Heart left ventricle (tissue), 16 donors: ENCODE measurements at places on chromosomes 13 and 19. TPM values are rescaled to one million over a fixed set of nuclear protein-coding genes. Genes with fewer than 3 reads are reported as not detected.
A peak's percentile ranks its signal among the peaks of the same experiment; 100 is the strongest.

CDX2 gene
- total RNA-seq, result not detected

GFY gene
- not detected for total RNA-seq

CPAMD8 gene
- 16.9 TPM for total RNA-seq

PNMA8A gene
- total RNA-seq, result 10.6 TPM

FXYD3 gene
- 0.72 TPM for total RNA-seq

C3 gene
- 31.7 TPM for total RNA-seq

CRTC1 gene
- total RNA-seq, result 7.2 TPM

SERTAD1 gene
- 12.2 TPM for total RNA-seq

GRCh38 chr19:23525276-23525852 lies 130.1 kb upstream of the ZNF91 start:
- no peak overlapping the region for H3K27ac ChIP-seq
- no peaks in the 10 kb centered on the region for H3K27me3 ChIP-seq
- H3K36me3 ChIP-seq, result no peaks in the 10 kb centered on the region
- H3K4me1 ChIP-seq, result no peaks in the 10 kb centered on the region
- no peak overlapping the region for H3K4me3 ChIP-seq

DNA sequence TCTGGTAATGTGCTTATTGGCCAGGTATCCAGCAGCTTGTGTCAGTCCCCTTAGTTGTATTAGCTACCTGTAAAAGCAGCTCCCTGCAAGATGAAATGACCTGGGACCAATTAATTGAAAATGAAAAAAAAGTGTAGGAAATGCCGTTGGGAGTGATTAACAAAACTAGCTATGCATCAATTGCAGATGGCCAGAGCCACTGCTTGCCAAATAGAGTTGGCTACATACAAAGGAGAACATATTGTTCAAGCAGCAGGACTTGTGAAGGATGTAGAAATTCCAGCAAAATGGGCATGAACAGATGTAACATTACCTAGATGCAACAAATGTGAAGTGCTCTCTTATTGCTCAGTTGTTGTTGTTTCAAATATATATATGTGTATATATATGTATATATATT lies 300.5 kb downstream of the PCDH17 start:
- no peaks in the 10 kb centered on the region for H3K27me3 ChIP-seq
- no peak overlapping the region for H3K27ac ChIP-seq
- no peaks in the 10 kb centered on the region for H3K4me1 ChIP-seq

DNA sequence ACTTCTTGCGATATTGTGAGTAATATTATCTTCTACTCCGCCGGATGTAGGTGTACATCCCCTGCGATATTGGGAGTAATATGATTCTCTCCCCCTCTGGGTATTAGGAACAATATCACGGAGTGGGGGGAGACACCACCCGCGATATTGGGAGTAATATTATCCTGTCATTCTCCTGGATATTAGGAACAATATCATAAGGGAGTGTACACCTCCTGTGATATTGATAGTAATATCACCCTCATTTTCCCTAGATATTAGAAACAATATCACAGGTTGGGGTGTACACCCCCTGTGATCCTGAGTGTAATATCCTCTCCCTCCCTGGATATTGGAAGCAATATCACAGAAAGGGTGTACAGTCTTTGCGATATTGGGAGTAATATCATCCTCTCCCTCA lies 64.3 kb upstream of the CEACAM21 start:
- DNase-seq, result no peak
- no peaks in the 10 kb centered on the region for H3K27me3 ChIP-seq

- peak within 1 kb of the TSS; percentile 71 for H3K4me3 ChIP-seq
- peak within 1 kb of the TSS; percentile 51 for H3K27ac ChIP-seq
- peak; percentile 85 for DNase-seq
- peaks cover 34% of the 10 kb centered on the region for H3K4me1 ChIP-seq
These were observed at the start of gene RASA3 for GRCh38 chr13:114132419-114133121. Gene RASA3 (minus strand): TSS chr13:114132623. CDS start chr13:114132489, 134 bp downstream.

- no peak for DNase-seq
- H3K4me3 ChIP-seq, result no peak overlapping the region
- no peaks in the 10 kb centered on the region for H3K27me3 ChIP-seq
- peaks cover 4% of the 10 kb centered on the region for H3K4me1 ChIP-seq
These were observed 8.9 kb upstream of the WBP4 start for GRCh38 chr13:41052441-41052840.

- no peak for DNase-seq
- no peaks in the 10 kb centered on the region for H3K36me3 ChIP-seq
- H3K27me3 ChIP-seq, result no peaks in the 10 kb centered on the region
- no peaks in the 10 kb centered on the region for H3K4me1 ChIP-seq
These were observed 382.9 kb downstream of the KLF12 start for GRCh38 chr13:73751290-73751689.

DNA sequence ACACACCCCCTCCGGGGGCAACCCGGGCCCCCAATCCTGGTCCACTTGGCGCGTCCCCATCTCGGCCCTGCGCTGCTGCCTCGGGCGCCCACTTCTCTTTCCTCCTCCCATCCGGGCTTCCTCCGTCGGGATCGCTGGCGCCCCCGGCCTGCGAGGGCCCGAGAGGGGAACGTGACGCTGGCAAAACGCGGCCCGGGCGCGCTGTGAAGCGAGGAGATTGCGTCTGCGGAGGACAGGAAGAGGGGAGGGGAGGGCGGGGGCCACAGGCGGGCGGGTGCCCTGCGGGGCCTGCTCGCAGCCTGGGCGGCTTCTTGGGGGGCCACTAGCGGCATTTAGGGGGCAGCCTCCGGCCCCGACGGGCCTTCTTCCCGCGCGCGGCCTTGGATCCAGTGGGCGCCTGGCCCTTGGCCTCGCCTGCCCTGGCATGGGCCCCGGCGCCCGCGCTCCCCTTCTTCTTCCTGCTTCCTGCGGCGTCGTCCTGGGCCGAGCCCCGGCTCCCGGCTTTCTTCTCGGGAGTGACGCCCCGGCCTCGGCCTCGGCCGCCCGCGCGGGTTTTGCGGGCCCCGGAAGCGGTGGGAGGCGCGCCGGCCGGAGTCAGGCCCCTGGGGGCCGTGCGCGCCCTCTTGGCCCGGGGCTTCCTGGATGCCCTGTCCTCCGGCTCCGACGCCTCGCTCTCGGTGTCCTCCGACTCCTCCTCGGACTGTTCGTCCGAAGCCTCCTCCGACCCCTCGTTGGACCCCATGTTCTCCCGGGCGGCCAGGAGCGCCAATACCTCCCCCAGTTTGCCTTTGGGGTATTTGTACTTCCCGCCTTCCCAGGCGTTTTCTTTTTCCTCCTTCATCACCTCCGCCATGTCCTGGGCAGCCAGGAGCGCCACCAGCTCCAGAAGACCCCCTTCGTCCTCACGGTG lies 2.2 kb downstream of the PNMA8B start:
- peaks cover 40% of the 10 kb centered on the region for H3K4me1 ChIP-seq
- peak; percentile 58 for DNase-seq
- H3K27me3 ChIP-seq, result peaks cover 15% of the 10 kb centered on the region

GRCh38 chr19:58409010-58409790 lies 751 bp downstream of the ZNF584 start:
- H3K4me3 ChIP-seq, result peak overlapping the region; percentile 93
- peaks cover 8% of the 10 kb centered on the region for H3K36me3 ChIP-seq
- peaks cover 26% of the 10 kb centered on the region for H3K4me1 ChIP-seq

- peak overlapping the region; percentile 7 for H3K4me3 ChIP-seq
- H3K4me1 ChIP-seq, result peaks cover 9% of the 10 kb centered on the region
These were observed 2.5 kb downstream of the KLK10 start for GRCh38 chr19:51016798-51017683.

DNA sequence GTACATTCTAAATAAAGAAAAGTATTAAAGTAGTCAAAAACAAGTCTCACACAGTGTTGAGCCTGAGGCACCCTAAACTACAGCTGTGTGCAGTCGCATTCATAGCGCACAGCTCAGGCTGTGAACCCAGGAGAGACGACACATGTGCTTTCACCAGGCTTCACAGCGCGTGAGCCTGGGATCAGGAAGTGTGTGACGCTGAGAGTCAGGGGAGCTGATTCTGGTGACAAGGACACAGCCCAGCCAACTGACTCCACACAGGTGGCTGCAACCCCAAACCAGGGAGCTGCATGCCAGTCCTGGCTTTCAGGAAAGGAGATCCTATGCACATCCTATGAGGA lies 41.6 kb downstream of the COL4A1 start:
- H3K4me1 ChIP-seq, result peaks cover 53% of the 10 kb centered on the region
- DNase-seq, result no peak
- no peaks in the 10 kb centered on the region for H3K36me3 ChIP-seq
- no peaks in the 10 kb centered on the region for H3K27me3 ChIP-seq
- no peak overlapping the region for H3K4me3 ChIP-seq
- H3K27ac ChIP-seq, result peak overlapping the region; percentile 69

- no peaks in the 10 kb centered on the region for H3K27me3 ChIP-seq
- H3K36me3 ChIP-seq, result peaks cover 17% of the 10 kb centered on the region
- H3K27ac ChIP-seq, result no peak overlapping the region
- no peak for DNase-seq
- H3K4me1 ChIP-seq, result peaks cover 15% of the 10 kb centered on the region
These were observed 3.7 kb upstream of the GP6 start for GRCh38 chr19:55041627-55042343.

DNA sequence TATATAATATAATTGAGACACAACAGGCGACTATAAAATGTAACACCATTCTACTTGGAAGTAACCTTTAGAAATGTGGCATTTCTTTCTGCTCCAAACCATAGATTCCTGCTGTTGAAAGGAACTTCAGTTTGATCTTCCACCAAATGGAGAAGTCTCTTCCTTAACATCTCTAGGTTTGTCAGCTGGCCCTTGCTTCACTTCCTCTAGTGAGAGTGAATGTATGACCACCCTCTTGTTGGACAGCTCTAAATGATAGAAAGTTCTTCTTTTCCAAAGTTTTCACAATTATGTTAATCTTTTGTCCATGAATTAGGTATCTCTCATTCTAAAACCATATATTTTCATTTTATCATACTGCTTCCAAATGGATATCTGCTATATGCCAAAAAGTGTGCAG lies 13.8 kb upstream of the COG6 start:
- no peaks in the 10 kb centered on the region for H3K27me3 ChIP-seq
- no peak overlapping the region for H3K4me3 ChIP-seq
- no peaks in the 10 kb centered on the region for H3K36me3 ChIP-seq

- peaks cover 6% of the 10 kb centered on the region for H3K4me1 ChIP-seq
- DNase-seq, result peak; percentile 75
- peak within 1 kb of the TSS; percentile 80 for H3K27ac ChIP-seq
- peak within 1 kb of the TSS; percentile 83 for H3K4me3 ChIP-seq
These were observed at the start of gene BST2 for GRCh38 chr19:17405250-17406045. Gene BST2 (minus strand): TSS chr19:17405630. CDS start chr19:17405575, 55 bp downstream.

DNA sequence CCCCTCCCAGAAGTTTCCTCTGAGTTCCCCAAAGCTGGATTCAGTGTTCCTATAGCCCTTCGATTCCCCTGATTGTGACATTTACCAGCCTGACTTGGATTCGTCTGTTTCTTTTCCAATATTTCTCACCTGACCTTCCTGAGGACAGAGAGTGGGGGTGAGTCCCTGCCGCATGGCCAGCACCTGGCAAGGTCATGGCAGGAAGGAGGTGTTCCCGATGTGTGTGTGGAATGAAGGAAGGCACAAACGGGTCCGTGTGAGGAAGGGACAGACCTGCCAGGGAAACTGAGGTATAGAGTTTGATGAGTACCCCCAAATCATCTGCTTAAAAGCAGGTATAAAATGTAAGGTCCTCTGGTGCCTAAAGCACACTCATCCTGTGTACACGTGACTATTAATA lies 3.3 kb downstream of the COL4A1 start:
- peak overlapping the region; percentile 99 for H3K27ac ChIP-seq
- no peaks in the 10 kb centered on the region for H3K36me3 ChIP-seq
- DNase-seq, result peak; percentile 13
- H3K4me1 ChIP-seq, result peaks cover 71% of the 10 kb centered on the region
- H3K4me3 ChIP-seq, result peak overlapping the region; percentile 76
- no peaks in the 10 kb centered on the region for H3K27me3 ChIP-seq

- H3K4me3 ChIP-seq, result no peak overlapping the region
- H3K36me3 ChIP-seq, result no peaks in the 10 kb centered on the region
- DNase-seq, result no peak
- no peak overlapping the region for H3K27ac ChIP-seq
- no peaks in the 10 kb centered on the region for H3K4me1 ChIP-seq
These were observed 23.0 kb upstream of the OLFM4 start for GRCh38 chr13:53005626-53006025.

GRCh38 chr13:103788061-103788652 lies 721.9 kb upstream of the SLC10A2 start:
- H3K4me1 ChIP-seq, result no peaks in the 10 kb centered on the region
- H3K27ac ChIP-seq, result no peak overlapping the region
- H3K27me3 ChIP-seq, result no peaks in the 10 kb centered on the region
- no peak for DNase-seq
